ENCODE measurements at places on chromosomes 16 and 17.

DNA sequence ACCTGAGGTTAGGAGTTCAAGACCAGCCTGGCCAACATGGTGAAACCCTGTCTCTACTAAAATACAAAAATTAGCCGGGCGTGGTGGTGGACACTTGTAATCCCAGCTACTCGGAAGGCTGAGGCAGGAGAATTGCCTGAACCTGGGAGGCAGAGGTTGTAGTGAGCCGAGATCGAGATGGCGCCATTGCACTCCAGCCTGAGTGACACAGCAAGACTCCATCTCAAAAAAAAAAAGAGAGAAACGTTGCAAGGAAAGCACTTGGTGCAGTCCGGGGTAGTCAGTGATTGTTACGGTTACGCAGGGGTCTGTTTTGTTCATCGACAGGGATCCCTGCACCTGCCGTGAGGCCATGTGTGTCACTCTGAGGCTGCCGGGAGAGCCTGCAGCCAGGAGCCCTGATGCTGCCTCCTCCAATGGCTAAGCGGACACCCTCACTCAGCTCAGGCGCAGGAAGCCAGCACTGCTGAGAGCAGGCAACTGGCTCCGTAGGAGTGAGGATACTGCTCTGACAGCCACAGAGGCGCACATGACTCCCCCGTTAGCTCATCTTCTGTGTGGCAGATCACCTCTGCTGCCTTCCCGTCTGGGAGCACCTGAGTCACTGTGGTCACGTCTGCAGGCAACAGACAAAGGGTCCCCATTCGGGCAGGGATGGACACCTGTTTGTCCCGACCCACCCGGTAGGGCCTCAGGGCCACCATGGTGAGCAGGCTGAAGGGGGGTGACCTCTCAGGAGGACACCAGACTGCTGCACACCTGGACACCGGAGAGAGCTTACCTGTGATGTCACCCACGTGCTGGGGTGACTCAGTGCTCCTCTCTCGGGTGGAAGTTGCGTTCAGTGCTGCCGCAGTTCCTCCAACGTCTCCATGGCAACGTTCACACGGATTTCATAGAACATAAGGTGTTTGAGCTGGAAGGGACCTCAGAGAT is 5.2 kb upstream of the RAB26 start:
- no peak for DNase-seq

DNA sequence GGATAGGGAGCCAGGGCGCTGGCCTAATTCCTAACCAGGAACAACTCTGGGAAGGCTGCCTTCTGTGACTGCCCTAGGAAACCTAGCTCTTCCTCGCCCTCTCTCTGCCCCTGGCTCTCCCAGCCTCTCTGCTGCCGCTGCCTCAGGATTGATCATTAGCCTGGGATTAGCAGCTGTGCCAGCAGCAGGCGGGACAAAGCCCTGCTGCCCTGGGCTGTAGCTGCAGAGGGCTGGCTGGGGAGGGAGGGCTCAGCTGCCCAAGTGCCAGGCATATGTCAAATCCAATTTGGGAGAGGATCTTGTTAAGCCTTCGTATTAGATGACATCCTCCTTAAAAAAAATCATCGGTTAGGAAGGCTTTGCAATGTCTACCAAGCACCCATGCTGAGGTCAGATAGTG is 144.8 kb upstream of the CCL2 start:
- no peak for DNase-seq

- DNase-seq = no peak
Measured at GRCh38 chr17:77849239-77849638, 109.3 kb upstream of the TNRC6C start.

DNA sequence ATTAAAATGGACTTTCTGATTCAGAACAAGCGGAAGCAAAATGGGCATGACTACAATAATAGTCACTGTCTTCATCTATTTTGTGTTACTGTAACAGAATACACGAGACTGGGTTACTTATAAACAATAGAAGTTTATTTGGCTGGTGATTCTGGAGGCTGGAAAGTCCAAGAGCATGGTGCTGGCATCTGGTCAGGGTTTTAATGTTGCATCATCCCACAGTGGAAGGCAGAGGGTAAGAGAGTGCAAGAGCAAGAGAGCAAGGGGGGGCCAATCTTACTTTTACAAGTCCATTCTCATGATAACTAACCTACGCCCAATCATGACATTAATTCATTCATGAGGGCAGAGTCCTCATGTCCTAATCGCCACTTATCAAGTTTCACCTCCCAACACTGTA is 189.2 kb downstream of the TOX3 start:
- no peak for DNase-seq

DNA sequence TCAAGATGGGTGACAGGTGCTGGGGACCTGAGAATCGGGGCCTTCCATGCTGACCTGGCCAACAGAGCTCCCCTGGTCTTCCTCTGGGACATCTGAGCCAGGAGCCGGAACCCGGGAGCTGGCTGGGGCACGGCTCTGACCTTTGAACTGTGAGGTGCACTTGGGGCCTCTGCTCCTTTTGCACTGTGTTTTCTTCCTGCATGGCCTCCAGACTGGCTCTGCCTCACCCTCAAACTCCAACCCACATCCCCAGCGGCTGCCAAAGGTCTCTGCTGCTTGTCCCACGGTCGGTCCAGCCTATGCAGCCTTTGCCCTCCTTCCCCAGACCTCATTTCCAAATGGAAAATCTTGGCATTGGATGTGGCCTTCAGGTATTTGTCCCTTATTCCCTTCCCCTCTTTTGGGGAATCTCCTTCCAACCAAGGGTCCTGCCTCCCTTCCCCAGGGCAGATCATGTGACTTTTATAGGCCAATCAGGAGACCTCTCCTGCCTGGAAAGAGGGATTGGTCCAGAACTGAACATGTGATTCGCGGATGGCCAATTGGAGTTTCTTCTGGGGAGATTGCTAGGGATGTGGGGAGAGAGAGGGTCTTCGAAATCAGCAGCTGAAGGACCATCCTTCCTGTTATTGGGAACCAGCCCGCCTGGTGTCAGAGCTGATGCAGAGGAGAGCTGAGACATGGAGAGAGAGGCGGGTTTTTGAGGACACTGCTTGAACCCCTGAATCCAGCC is 117.9 kb downstream of the CYLD start:
- DNase-seq = no peak

GRCh38 chr17:42669977-42670788 is 6.6 kb downstream of the PLEKHH3 start:
- DNase-seq = no peak

DNA sequence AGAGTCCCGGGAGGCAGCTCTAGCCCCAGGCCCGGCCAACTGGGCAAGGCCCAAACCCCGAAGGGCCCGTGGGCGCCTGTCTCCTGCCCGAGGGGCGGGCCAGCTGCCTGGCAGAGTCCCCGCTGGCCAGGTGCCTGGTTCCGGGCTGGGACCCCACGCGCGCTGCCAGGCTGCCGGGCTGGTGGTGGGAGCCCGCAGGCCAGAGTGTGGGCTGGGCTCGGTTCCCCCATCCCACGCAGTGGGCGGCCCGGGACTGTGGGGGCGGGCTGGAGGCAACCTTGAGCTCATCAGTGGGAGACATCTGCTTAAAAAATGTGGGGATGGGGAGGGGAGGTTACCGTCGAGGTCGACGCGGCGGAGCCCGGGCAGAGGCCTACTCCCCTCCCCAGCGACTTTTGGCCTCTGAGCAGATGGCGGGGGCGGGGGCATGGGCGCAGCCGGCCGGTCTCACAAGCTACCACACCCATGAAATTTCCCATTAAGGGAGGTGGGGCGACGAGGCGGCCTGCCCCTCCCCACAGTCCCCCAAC is 176.4 kb upstream of the GSE1 start:
- no peak for DNase-seq

DNA sequence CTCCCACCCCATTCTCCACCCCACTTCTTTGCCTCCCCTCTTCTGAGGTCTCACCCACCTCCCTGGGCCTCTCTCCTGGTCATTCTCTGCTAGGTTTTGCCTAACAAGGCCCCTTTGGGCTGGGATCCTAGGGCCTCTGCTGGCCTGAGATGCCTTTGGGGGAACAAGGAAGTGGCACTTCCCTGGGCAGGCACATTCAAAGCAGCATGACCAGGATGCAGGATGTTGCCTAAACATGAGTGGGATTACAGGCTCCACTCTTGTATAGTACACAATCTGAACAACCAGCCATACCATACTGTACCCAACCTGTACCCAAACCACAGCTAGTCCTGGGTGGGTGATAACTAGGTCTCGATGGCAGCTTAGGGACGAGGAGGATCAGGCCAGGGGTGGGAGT is 9.0 kb downstream of the GALK1 start:
- no peak for DNase-seq

- DNase-seq = no peak
Measured at GRCh38 chr17:76524598-76525512, 12.7 kb downstream of the CYGB start.

DNA sequence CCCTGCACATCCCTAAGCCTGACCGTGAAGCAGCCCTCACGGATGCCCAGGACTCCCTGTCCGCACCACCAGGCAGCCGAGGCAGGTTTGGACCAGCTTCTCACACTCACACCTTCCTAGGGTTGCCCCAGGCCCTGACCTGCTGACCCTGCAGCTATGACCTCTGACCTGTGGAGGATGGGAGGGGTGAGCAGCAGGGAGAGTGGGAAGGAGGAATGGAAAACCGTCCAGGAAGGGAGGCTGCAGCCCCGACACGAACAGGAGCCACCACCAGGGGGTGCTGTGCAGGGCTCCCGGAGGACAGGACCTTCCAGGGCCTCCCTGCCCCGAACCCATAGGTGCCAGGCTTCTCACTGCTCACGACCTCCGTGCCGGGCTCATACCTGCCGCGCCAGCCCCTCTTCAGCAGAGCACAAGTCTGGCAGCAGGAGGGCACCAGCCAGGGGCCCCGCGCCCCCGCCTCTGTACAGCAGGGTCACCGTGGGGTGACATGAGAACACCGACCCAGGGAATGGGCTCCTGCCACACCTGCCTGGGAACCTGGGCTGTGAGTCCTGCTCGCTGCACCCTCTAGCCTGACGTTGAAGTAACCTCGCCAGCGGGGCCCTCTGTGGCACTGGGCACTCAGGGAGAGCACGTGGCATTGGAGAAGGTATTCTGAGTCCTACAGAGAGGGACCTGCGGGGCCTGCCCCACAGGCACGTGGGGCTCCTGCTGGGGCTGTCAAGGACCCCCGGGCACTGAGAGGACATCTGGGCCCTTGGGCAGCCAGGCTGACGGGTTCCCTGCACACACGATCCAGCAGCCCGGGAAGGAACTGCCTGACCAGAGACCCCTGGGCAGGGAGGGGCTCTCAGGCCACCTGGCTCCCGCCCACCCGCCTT is 37.6 kb downstream of the CTU2 start:
- peak; percentile 46 for DNase-seq

- DNase-seq = no peak
Measured at GRCh38 chr16:22423716-22424115, 49.3 kb upstream of the CDR2 start.

- no peak for DNase-seq
Measured at GRCh38 chr16:58276346-58276951, 18.4 kb downstream of the PRSS54 start.

GRCh38 chr16:440627-441026 is 15.2 kb downstream of the RAB11FIP3 start:
- DNase-seq = no peak

GRCh38 chr16:66064801-66065530 is 301.5 kb upstream of the CDH5 start:
- DNase-seq = no peak

DNA sequence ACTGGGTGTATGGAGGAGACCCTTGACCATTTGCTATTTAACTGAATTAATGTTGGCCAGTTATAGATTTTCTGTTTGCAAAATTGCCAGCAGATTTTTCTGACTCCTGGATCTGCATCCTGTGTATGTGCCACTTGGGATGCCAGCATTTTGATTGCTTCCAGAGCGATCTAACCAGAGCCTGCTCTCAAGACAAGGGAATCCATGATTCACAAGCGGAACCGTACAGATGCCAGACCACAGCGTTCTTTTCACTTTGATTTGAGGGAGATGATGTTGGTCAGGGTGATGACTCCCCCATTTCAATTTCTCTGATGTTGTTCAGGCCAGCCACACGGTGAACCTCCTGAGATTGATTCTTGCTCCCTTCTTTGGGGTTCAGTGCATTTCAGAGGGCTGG is 228.7 kb downstream of the CDH13 start:
- DNase-seq = no peak

GRCh38 chr16:13936596-13937081 is 16.7 kb downstream of the ERCC4 start:
- DNase-seq = no peak

DNA sequence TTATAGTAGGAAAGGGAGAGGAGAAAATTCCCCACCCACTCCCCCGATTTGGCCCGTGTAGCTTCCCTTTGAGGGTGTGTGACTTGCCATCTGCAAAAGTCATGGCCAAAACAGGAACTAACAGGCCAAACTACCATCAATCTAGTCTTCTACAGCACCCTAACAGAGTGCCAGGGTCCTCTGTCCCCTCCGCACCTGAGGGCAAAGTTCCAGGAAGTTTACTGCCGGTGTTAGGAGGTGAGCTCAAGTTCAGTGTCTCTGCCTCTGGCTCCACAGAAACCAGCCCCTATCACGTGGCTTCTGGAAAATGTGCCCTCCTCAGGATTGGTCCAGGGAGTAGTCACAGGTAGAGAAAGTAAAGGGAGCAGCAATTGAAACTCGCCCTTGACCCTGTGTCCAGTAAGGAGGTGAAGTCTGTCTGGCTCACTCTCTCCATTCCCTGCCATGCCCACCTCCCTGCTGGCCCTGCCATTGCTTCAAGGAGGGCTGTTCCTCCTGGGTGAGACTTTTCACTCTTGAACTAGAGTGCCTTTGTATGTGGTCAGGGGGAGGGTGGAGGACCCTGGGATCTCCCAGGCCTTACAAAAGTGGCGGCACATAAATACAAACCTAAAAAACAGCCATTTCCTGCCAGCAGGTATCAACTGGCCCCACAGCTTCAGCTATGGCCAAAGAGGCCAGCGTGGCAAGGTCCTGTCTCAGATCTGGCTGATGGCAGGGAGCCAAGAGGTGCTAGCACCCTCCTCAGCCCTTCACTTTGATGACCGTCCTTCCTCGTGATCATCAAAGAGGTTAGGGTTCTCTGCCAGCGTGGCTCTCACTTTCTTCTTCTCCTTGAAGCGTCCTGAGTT is 5.3 kb downstream of the PRR15L start:
- no peak for DNase-seq

DNA sequence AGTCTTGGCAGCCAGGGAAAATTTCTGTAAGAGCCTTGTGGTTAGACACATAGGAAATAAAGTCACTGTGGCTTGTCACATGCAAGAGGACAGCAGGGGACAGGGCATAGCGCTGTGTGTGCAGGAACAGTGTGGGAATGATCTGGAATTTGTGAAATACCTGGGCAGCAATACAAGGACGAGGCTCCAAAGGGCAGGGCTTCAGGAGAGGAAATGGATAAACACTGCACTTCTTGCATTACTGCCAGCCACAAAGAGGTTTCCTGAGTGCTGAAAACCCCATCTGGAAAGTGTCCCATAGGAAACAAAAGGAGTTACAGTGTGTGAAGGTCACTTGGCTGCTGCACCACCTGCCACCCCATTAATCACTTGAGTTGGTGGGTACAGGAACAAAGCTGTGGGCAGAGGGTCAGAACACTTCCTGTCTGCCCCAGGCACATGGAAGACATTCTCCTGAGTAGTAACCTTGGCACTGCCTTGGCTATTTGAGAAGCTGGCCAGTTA is 12.1 kb upstream of the HP start:
- no peak for DNase-seq
